ENCODE measurements at places on chromosomes 16 and 17. TPM values are rescaled to one million over a fixed set of nuclear protein-coding genes. Genes with fewer than 3 reads are reported as not detected.

- no peak for DNase-seq
Measured at GRCh38 chr17:31488264-31488981, 96.9 kb downstream of the RAB11FIP4 start.

DNA sequence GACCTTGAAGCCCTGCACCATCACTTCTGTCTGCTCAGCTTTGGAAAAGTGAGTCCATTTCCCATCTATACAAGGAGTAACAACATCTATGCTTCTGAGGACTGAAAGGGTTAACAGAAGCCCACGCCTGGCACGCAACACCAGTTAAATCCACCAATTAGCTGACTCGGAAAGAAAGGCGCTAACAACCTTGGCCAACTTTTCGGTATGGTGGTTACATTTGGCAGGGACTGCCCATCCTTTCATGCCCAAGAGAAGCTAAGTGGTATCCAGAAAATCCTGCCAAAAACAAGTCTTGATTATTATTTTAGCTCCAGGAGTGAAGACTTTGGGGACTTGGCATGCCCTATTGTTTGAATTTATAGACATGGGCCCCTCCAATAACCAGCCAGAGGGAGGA is 202.3 kb upstream of the RPL38 start:
- DNase-seq, result no peak

DNA sequence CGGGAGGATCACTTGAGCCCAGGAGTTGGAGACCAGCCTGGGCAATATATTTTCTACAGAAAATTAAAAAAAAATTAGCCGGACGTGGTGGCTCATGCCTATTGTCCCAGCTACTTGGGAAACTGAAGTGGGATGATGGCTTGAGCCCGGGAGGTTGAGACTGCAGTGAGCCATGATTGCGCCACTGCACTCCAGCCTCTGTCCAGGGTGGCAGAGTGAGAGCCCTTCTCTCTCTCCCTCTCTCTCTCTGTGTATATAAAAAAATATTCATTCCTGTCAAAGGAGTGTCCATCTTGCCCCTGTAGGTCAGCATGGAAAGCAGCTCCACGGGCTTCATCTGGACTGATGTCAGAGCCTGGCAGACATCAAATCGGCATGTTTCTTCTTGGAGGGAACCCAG is 31.2 kb downstream of the MGAT5B start:
- no peak for DNase-seq

- DNase-seq, result no peak
Measured at GRCh38 chr17:72122010-72122764, 1.4 kb downstream of the SOX9 start.

DNA sequence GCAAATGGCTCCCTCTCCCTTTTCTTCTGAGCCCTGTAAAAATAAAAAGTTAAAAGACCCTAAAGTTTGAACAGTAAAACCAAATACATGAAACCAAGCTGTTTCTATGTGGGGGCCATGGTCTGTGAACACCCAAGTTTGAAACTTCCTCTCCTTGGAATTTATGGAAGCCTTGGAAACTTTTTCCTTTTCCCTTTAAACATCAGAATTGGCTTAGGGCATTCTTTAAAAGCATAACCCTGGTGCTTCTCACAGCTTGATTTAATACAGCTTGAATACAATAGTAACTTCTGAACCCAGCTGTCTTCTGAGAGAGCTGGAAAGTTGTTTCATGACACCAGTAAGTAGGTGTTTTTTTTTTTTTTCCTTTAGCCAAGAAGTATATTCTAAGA is 26.5 kb downstream of the NKD1 start:
- DNase-seq, result no peak

DNA sequence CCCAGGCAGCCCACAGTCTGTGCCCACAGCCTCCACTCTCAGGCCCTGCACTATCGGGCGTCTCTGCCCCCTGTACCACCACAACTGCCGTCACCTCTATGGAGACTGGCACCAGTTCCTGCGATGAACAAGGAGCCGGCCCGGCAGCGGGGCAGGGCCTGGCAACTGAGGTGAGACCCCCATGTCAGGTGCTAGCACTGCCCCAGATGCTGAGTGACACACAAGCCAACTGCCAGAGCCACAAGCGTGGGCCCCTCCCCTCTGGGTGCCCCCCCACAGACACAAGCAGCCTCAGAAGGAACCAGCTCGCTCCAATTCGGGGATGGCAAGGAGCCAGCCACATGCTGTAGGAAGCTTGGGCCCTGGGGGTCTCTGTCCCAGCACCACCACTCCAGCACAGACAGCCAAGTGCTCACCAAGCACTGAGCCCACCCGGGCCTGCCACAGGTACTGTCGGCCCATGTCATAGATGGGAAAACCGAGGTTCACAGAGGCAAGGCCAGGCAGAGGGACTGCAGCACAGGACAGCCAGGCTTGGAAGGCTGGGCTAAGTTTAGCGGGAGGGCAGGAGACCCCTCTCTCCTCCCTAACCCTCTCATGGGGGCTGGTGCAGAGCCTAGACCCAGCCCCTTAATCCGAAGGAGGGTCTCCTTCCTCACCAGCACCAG is 1.5 kb upstream of the PVALEF start:
- no peak for DNase-seq

The HSD11B2 gene
- total RNA-seq, result 3.8 TPM

DNA sequence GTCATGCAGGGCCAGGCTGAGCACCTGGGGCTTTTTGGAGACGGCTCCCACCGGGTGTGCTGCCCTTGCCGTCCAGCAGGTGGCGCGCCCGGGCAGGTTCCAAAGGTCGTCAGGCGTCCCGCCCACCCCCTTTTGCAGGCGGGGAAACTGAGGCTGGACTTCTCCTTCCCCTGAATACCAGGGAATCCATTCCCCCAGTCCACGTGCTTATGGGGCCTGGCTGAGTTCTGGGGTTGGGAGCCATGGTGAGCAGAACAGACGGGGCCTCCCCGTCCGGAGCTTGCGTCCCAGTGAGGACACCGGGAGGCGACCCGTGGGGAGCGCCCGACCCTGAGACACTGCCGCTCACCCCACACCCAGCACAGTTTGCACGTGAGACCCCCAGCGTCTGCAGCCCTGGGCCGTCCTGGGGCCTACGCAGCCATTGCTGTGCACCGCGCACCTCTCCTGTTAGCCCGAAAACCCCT is 51.8 kb upstream of the JPH3 start:
- peak; percentile 61 for DNase-seq

DNA sequence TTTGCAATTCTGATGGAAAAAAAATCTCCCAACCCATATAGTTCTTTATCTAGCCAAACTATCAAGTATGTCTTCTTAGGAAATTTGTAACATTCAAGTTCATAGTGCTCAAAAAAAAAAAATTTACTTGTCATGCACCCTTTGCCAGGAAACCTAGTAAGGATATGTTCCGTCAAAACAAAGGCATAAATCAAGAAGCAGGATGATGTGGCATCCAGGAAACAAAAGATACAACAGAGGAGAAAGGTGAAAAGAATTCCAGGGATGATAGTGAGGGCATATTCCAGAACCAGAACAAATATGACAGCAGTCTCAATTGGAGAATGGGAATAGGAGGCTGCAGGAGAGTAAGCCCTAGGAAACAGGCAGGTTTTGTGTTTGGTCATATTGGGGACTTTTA is 104.6 kb downstream of the SPAG9 start:
- no peak for DNase-seq

The CCL8 gene
- not detected for total RNA-seq

DNA sequence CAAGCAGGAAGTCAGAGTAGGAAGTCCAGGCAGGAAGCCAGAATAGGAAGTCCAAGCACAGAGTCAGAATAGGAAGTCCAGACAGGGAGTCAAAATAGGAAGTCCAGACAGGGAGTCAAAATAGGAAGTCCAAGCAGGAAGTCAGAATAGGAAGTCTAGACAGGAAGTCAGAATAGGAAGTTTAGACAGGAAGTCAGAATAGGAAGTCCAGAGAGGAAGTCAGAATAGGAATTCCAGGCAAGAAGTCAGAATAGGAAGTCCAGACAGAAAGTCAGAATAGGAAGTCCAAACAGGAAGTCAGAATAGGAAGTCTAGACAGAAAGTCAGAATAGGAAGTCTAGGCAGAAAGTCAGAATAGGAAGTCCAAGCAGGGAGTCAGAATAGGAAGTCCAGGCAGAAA is 105.3 kb upstream of the C16orf82 start:
- no peak for DNase-seq

The ADAM11 gene
- total RNA-seq, result 6.0 TPM

DNA sequence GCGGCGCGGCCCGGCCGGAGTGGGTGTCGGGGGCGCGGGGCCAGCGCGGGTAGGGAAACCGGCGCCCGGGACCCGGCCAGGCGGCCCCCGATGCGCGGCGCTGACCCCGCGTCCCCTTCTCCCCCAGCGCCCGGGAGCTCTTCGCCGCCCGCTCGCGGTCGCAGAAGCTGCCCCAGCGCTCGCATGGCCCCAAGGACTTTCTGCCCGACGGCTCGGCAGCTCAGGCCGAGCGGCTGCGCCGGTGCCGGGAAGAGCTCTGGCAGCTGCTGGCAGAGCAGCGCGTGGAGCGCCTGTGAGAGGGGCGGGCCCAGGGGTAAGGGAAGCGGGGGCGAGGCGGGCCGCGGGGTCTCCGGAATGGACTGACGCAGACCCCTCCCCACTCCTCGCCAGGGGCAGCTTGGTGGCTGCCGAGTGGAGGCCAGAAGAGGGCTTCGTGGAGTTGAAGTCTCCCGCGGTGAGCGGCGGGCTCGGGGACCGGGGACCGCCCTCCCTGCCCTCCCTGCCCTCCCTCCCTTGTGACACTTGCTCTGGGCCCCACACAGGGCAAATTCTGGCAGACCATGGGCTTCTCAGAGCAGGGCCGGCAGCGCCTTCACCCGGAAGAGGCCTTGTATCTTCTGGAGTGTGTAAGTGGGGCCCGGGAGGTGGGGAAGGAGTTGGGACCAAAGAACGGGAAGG is 430 bp downstream of the TSEN54 start:
- DNase-seq, result peak; percentile 50

DNA sequence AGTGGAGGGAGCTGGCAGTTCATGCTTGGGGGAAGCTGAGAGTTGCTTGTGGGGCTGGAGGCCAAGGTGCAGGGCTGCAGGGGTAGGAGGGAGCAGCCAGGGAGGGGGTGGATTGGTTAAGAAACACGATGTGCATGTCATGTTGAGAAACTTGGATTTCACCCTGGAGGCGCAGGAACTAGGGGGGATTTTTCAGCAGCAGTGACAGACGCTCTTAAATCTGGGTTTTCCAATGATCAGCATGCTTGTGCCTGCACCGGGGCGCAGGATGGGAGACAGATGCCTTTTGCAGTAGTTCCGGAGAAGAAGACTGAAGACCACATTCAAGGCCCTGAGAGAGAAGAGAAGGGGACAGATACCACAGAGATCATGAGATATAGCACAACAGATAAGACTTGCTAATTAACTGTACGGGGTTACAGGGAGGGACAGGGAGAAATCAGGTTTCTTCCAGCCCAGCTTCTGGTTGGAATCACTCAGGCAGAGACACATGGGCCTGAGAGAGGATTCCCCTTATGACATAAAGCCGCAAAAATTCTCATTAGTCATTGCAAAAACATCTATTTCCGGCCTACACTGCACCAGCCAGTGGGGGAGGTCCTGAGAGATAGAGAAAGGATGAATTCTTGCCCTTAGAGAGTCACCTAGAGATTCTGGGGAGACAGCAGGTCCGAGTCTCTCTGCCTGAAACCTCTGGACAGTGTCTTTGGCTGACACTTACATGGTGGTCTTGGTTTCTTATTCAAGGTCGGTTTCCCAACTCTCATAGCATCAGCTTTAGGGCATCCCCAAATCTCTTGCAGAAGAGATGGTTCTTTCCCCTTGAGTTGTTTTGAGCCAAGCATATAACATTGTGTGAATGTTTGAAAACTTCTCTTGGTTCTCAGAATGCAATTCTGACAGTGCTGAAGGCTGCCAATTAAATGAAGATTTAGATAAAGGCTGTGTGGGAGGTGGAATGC is 27.1 kb downstream of the CDH13 start:
- no peak for DNase-seq

DNA sequence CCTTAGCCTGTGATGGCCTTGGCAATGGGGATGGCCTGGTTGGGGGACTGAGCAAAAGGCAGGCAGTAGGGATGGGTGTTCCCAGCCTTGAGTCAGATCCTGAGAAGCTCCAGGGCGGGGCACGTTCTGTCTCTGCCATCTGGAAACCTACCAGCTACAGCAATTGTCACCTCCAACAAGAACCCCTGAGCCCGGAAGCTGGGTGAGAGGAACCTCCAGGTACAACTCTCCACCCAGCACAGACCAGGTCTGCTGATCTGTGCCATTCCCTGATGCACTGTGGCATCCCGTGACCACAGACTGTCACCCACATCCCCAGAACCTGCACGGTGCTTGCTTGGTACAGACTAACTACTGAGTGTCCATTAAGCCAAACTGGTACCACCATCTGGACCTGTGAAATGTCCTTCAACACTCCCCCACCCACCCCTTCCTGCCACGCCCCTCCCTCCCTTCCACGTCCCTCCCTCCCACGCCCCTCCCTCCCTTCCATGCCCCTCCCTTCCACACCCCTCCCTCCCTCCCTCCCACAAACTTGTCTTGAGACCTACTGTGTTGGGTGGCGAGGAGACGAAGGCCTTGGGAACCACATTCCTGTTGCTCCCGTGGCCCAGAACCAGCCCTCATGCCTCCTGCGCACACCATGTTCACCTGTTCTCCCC is 16.6 kb downstream of the MYO15B start:
- DNase-seq, result no peak

DNA sequence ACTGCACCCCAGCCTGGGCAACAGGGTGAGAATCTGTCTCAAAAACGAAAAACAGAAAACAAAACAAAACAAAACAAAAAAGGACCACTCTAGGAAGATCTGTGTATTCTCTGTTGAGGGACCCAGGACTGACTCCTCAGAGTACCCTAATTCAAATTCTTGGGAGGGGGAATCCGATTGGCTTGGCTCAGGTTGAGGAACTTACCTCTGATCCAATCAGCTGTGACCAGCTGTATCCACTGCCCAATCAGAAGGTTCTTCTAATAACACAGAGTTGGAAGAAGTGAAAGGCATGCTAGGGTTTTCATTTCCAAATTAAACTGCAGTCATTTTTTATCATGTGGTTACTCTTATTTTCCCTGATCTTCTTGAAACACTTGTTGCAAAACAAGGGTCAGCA is 105.9 kb upstream of the CACNG3 start:
- no peak for DNase-seq

Data from neural crest cell (in vitro differentiated cells).